ENCODE measurements at places on chromosomes 5 and 9. TPM values are rescaled to one million over a fixed set of nuclear protein-coding genes. Genes with fewer than 3 reads are reported as not detected.

IFNB1 gene
- total RNA-seq, result not detected

DNA sequence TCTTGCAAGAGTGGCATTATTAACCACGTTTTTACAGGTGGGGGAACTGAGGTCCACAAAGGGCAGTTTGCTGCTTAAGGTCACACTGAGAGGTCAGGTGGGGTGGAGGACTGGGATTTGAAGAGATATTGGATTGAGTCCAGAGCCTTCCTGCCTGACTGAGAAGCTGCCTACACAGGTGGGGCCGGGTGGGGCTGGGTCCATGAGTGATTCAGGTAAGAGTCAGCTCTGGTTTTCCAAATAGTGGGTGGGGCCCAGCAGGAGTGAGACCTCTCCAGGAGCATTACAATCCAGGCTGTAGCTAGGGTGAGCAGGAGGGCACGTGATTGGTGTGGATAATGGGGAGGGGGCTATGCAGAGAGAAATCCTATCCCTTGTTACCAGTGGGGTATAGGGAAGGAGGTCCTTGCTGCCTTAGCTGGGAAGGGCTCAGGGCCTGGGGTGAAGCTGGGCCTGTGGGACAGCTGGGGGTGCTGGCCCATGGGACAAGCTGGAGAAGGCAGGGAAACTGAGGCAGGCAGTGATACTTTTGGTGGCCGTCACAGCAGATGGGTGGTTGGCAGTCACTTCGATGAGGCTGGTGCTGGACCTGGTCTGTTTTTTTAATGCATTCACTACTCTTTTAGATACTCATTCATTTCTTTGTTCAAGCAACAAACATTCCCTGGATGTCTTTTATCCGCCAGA is 2.9 kb upstream of the PTGS1 start:
- H3K36me3 ChIP-seq, result no peaks in the 10 kb centered on the region
- no peak overlapping the region for H3K27ac ChIP-seq
- H3K4me1 ChIP-seq, result peaks cover 10% of the 10 kb centered on the region

GABRP gene
- not detected for total RNA-seq

GRCh38 chr5:38420691-38421390 is 135.6 kb downstream of the LIFR start:
- H3K4me3 ChIP-seq, result no peak overlapping the region
- no peaks in the 10 kb centered on the region for H3K4me1 ChIP-seq
- no peaks in the 10 kb centered on the region for H3K36me3 ChIP-seq
- no peaks in the 10 kb centered on the region for H3K27me3 ChIP-seq

Measured in upper lobe of left lung (tissue), 6 donors.